ENCODE measurements at places on chromosomes 7 and 10.

DNA sequence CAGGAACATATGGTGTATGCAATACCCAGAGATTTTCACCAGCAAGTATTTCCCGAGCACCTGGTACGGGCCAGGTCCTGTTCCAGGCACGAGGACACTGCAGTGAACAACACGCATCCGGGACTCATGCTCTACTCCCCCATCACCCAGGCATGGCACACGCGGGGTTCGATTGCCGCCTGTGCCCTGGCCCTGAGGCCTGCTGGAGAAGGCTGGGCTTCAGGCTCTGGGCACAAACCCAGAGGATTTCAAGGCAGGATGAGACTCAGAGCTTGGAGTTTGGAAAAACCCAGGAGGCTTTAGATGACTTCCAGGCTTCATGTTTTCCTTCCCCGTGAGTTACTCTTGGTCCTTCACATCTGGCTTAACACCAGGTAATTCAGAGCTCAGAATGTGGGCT is 143.5 kb downstream of the NEURL1 start:
- no peak for DNase-seq

GRCh38 chr7:92727755-92728154 is 108.6 kb downstream of the CDK6 start:
- DNase-seq = no peak

GRCh38 chr7:90661290-90662151 is 65.4 kb downstream of the CDK14 start:
- no peak for DNase-seq

GRCh38 chr7:123710683-123711082 is 38.1 kb downstream of the WASL start:
- DNase-seq = no peak

DNA sequence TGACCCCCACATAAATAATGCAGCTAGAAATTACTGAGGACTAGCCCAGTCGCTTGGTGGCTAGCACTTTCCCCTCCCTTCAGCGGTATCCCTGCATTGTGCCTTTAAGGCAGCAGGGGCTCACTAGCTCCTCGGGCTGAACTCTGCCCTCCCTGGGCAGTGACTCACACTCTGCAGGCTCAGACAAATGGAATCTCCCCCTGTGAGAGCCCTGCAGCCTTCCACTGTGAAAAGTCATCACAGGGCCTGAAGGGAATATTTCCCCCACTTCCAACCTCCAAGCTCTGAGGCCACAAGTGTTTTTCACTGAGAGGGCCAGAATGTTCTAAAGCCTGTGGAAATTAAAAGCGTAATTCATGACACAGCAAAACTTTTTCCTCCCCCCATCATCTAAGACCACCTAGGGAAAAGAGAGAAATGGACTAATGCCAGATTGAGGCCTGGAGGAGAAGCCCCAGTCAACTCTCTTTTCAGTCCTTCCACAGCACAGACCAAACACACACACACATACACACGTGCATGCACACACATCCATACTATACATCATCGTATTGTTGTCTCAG is 93.6 kb upstream of the COL1A2 start:
- no peak for DNase-seq

GRCh38 chr7:142598297-142598696 is 151.0 kb upstream of the PRSS1 start:
- DNase-seq = no peak

- DNase-seq = no peak
These were observed 117.9 kb upstream of the MACROH2A2 start for GRCh38 chr10:69934768-69935167.

DNA sequence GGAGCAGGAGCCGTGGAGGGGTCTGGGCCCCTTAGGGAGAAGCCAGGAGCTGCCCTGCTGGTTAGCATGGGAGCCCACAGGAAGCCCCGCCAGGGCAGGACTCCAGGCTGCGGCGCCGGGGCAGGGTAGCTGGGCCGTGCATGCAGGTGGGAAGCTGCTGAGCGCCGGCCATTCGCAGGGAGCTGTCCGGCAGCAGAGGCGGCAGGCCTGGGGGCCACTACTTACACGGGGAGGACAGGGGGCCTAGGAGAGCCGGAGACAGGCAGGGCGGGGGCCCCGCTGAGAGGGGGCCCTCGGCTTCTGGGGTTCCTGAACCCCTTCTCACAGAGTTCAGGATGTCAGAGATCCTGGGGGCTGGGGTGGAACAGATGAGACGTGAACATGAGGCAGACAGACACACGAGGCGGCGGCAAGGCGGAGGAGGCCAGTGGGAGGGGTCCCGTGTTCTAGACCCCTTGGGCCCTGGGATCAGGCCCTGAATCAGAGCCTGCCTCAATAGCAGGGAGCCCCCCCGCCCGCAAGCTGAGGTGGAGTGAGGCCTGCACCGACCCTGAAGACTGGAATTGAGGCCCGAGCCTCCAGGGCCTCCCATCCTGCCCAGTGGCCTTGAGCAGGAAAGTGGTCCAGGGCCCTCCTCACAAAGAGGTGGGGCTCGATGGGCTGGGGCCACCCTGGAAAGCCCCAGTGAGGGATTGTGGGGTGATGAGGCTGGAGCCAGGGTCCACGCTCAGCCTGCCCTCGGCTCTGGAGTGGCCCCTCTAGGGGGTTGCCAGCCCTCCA is 28.0 kb downstream of the YKT6 start:
- no peak for DNase-seq

DNA sequence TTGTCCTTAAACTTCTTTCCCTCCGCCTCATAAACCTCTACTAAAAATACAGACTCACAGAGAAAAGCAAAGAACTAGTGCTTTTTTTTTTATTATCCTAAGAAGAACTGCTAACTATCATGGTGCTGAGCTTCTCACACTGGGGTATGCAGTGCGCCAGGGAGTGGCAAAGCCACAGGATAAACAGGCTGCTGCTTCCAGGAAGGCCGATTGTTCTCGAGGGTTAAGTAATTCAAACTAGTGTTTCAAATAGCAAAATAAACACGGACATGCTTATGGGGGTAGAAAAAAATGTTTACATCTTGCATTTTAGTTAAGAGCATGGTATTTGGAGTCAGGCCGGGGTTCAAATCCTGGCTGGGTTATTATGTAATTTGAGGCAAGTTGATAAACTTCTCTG is 157.0 kb downstream of the TAX1BP1 start:
- no peak for DNase-seq

DNA sequence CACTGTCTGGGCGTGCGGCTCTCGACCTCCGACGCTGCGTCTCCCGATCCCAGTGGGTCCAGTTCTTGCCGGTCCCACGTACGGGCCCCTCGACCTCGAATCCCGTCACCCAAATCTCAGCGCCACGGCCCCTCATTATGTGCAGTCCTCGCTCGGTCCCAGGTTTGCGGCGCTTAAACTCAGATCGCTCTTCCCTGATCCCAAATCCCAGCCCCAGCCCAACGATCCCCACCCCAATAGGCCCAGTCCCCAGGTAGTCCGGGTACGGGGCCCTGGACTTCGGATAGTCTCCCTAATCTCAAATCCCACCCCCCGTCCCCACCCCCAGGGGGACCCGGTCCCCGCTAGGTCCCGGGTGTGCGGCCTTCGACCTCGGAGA is 666 bp downstream of the HNRNPF start:
- no peak for DNase-seq

DNA sequence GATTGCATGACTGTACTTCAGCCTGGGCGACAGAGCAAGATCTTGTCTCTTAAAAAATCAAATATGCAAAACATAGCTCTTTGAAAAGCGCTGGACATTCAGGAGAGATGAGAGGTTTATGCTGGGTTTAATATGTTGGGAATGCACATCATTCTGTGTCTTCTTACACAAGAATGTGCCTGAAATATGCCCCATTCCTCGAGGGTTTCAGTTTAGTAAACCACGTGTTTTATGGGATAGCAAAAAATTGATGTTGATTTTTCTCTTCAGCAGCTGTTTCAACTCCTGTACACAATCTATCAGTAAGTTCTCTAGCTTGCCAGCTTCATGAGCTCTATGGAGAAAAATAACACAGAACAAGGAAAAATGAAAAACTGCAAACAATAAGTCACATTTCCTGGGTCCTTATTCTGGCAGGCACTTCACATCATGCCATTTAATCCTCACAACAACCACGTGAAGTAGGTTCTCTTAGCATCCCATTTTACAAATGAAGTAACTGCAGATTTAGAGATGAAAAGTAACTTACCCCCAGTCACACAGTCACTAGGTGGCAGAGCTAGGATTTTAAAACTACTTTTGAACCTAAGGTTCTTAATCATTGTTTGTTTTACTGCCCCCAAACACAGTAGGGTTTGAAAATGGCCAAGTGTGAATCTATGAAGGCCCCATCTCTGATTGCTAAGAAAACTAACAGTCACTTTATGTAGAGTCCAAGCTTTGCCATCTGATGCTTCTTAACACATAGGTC is 423.6 kb downstream of the PHTF2 start:
- no peak for DNase-seq

GRCh38 chr7:137652721-137653120 is 194.1 kb downstream of the DGKI start:
- DNase-seq = no peak

GRCh38 chr10:103671126-103671895 is 177.8 kb downstream of the NEURL1 start:
- DNase-seq = no peak

GRCh38 chr10:89327803-89328441 is at the start of gene IFIT3:
IFIT3 (plus strand) TSS chr10:89327997; CDS start chr10:89328074, 77 bp downstream.
- DNase-seq = no peak
